NK-92 treated with Interleukin-12 subunit alpha and Interleukin-12 subunit beta, amount 100 ng/mL, for 24 hours (cell line): ENCODE measurements at places on chromosomes 5 and 9.
A peak's percentile ranks its signal among the peaks of the same experiment; 100 is the strongest.

GRCh38 chr9:27802418-27802817 lies 229.1 kb upstream of the C9orf72 start:
- DNase-seq, result no peak

- DNase-seq, result no peak
Observed at GRCh38 chr5:24831989-24832388, 187.2 kb upstream of the CDH10 start.

DNA sequence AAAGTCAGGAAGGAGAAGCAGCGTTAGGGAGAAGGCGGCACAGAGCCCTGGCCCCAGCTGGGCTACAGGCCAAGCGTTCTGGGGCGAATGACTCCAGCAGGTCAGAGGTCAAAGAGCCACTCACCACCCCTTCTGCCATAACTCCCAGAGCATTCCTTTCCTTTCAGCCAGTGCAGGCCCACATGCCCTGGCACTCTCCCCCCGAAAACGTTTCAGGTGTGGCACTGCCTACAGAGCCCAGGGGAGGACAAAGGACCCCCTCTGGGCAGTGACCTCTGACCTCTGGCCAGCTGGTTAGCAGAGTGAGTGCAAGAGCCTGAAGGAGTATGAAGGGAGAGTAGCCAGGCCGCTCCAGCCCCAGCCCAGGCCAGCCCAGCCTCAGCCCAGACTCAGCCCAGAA lies 4.9 kb downstream of the ABCA2 start:
- DNase-seq, result no peak

GRCh38 chr5:23089286-23089685 lies 236.1 kb upstream of the CDH12 start:
- no peak for DNase-seq

DNA sequence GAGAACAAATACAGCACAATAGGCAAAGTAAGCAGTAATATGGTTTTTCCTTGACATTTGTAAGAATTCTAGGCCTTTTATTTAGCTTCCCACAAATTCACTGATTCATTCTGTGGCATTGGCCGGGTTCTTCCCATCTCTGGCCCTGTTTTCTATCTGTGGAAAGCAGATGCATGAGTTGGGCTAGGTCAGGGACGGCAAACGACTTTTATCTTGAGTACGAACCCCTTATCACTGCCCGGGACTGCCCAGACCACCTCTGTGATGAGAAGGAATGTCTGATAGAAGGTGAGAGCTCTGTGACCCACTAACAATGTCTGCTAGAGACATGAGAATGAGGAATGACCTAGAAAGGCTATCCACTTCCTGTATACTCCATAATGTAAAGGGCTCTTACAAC lies 35.4 kb upstream of the ADAM19 start:
- DNase-seq, result no peak

- DNase-seq, result no peak
Observed at GRCh38 chr9:113640418-113640817, 176.9 kb downstream of the RGS3 start.

- no peak for DNase-seq
Observed at GRCh38 chr9:115794921-115795475, 358.6 kb upstream of the PAPPA start.

- no peak for DNase-seq
Observed at GRCh38 chr5:50794812-50795211, 128.4 kb downstream of the PARP8 start.

- no peak for DNase-seq
Observed at GRCh38 chr9:33884856-33885701, 68.1 kb downstream of the UBE2R2 start.

DNA sequence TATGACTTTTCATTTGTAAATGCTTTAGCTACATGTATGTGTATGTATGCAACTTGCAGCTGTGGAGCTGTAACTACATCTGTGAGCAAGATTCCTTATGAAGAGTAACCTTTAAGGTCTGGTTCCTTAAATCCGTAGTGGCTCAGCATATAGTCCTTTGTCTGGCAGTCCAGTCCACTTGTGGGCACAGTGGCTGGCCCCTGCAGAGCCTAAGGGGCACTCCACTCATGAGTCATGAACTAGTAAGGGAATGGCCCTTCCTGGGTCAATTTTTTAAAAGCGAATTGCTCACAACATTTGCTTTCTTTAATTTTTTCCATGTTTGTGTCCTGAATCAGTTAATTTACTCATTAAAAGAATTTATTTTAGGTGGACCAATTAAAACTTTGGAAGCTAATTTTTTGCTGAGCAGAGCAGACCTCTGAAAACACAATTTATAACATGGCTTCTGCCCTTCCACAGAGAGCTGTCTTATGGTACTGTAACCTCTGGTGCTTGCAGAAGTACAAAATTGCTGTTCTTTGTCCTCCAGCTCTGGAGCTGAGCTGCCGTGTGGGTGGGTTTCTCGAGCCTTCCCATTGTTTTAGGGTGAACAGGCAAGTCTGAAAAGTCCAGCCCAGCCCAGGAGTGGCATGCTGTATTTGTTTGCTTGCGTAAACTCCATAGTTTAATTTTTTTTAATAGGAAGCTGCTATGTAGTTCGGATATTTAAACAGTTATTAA lies 110.1 kb downstream of the MVB12B start:
- no peak for DNase-seq

GRCh38 chr9:18980189-18980588 lies 52.8 kb downstream of the SAXO1 start:
- DNase-seq, result no peak

DNA sequence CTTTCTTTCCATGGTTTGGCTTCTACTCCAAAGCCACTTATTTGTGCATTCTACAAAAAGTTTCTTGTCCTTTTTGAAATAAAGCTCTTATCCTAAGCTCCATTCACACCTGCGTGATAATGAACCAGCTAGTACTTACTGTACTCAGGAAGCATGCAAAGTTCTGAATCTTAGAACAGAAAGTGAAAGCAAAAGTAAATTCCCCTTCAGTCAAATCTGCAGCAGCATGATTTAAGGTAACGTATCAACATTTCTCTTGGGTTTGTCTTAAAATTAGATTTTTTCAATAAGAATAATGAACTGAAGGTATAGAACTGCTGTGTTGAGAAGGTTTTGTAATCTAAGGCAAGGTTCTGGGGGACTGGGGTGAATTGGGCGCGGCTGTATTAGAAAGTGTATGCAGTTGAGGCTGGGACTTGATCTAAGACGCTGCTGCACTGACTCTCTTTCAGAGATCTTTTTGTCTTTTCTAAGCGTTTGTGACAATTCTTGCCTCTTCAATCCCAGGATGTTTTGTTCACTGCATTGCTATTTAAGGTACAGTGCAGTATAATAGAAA lies at the start of gene ERAP2:
Gene ERAP2, plus strand, starts transcription at position 209 of the 559 bp plus-strand sequence. CDS start 3,186 bp downstream, outside the sequence.
- DNase-seq, result no peak

DNA sequence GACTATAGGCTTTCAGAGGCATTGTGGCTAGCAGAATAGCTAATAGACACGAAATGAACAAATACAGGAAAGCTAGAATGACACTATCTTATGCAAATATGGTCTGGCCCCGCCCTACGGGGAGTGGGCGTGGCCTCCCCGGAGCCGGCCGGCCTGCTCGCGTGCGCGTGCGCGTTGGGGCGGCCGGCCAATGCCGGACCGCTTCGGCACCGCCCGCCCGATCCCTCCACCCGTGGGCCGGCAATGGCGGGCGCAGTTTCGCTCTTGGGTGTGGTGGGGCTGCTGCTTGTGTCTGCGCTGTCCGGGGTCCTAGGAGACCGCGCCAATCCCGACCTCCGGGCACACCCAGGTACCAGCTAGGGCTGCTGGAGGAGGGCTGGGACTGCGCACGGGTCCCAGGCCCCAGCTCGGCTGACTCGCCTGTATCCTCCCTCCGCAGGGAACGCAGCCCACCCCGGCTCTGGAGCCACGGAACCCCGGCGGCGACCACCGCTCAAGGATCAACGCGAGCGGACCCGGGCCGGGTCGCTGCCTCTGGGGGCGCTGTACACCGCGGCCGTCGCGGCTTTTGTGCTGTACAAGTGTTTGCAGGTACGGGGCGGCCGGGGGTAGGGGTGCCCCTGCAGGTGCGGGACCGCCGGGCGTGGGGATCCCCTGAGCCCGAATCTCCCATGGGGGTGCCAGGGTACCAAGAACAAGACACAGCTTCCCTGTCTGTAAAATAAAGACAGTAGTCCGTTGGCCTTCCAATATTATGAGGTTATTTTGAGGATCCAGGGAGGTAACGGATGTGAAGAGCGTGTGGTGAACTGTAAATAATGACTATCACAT lies at the start of gene CCDC107:
Gene CCDC107, plus strand, starts transcription at position 156 of the 831 bp plus-strand sequence. Its CDS starts 88 bp downstream, at position 244.
- DNase-seq, result peak; percentile 82

DNA sequence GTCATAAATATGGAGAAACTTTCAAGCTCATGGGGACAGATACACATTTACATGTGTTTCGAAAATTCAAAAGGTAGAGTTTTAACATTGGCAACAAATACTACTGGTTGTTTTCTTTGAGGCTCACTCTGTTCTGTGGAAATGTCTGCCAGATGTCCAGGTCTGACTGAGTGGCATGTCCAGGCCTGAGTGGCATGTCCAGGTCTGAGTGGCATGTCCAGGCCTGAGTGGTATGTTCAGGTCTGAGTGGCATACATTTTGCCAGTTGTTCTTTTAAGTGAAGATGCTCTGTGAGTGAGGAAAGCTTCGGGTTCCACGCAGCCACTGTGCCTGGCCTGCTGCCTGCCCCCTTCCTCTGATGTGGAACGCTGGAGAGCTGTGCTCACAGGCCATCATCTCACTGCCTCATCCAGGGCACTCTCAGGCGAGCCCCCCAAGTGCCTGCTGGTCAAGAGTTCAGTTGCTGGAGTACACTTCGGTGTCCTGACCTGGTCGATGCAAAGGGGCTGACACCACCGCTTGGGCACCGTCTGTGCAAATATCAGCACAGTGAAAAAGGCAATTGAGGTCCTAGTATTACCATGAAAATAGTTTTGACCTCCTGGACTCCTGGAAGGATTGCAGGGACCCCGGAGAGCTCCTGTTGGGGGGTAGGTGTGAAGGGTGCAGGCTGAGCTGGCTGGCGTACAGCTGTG lies 89.9 kb downstream of the EHMT1 start:
- no peak for DNase-seq

DNA sequence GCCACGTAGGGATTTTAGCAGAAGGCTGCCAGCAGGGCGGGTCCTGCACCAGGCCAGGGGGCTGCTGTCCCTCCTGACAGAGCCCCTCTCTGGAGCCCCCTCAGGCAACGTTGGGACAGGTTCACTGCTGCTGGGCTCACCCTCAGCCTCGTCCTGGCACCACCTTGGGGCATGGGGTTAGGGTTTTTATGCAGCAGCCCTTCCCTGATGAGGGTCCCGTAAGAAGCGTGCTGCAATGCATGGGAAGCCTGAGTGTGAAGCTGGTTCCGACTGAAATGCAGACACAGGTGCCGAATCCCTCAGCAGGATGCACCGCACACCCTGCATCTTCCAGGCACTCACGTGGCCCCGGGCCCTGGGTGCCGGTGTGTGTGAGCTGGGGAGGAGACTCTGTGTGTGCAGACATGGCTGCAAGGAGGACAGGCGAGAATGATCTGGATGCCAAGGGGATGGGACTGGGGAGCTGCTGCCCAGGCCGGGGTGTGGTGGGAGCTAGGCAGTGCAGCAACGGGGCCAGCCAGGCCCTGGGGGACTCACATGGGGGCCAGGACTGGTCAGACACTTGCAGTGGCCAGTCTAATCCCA lies 27.1 kb downstream of the ZDHHC11B start:
- no peak for DNase-seq

DNA sequence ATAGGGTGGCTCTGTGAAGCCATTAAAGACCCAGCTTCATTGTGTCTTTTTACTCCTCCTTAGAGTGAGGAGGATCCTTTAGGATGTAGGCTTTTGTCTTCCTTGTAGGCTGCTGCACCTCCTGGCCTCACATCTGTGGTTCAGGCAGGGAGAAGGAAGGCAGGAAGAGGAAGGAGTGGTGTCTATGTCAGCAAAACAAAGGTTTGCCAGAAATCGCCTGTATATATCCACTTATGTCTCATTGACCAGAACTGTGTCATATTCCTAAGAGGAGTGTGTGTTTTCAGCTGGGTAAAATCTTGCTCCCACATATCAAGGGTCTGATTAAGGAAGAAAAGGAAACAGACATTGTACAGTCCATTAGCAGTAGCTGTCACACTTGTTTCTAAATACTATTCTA lies 213.8 kb downstream of the ARHGAP26 start:
- no peak for DNase-seq
